ENCODE measurements at places on chromosomes 11 and 22. TPM values are rescaled to one million over a fixed set of nuclear protein-coding genes. Genes with fewer than 3 reads are reported as not detected.

Gene OLFML1
- total RNA-seq: 13.6 TPM

Gene TUBA8
- total RNA-seq: 2.6 TPM

Gene FOLR2
- total RNA-seq: 4.5 TPM

Gene TRPM5
- 0.60 TPM for total RNA-seq

Gene BTBD18
- not detected for total RNA-seq

Gene SPINDOC
- total RNA-seq: 13.0 TPM

Gene SERPIND1
- total RNA-seq: 0.21 TPM

Gene HMGXB4
- 21.9 TPM for total RNA-seq

DNA sequence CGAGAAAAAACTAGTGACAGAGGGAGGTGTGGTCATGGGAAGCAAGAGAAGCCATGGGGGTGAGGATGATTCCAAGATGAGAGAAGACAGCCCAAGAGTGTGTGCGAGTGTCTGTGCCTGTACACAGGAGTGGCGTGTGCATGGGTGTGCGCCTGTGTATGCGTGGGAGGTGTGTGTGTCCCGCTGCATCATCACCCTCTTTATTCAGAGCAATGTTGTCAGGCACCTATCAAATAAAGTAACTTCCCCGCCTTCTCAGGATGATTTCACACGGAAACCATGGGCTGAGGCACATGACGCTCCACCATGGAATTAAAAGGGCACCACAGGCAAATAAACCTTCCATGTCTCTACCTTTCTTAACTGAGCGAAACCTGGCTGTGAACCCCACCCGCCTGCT is 24.6 kb downstream of the MS4A10 start:
- no peak for DNase-seq

- no peak for DNase-seq
Measured at GRCh38 chr11:122673701-122674100, 18.2 kb downstream of the UBASH3B start.

GRCh38 chr22:23537416-23537815 is 42.7 kb downstream of the IGLL1 start:
- DNase-seq: no peak

- DNase-seq: no peak
Measured at GRCh38 chr11:128053981-128054931, 533.1 kb downstream of the ETS1 start.

DNA sequence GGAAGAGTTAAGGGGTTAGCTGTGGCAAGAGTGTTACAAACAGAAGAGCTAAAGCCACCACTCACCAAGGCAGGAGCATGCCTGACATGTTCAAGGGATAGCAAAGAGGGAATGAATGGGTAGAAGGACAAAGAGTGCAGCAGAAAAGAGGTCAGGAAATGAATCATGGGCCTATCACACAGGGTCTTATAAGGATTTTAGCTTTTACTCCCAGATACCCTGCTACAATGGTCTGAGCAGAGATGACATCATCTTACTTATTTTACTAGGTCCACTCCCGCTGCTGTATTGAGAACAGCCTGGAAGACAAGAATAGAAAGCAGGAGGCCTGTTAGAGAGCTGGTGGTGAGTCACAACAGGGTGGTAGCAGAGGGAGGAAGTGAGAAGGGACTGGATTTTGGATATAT is 9.8 kb downstream of the TRAF6 start:
- DNase-seq: no peak

DNA sequence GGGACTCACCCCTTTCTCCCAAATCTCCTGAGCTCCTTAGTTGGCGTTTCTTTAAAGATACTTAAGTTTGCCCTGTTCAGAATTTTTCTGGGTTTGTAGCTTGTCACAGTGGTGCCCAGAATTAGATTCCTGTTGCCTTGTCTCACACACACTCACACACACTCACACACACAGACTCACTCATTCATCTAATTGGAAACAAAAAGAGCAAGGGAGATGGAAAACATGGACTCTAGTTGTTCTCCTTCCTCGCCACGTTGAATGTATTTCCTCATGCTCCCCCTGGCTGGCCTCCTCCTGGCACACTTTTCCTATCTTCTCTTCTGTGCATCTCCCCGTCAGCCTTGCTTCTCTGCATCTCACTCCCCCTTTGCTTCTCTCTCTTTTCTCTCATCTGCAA is 752.3 kb downstream of the NTM start:
- no peak for DNase-seq

- no peak for DNase-seq
Measured at GRCh38 chr11:11592146-11592684, 29.6 kb downstream of the GALNT18 start.

DNA sequence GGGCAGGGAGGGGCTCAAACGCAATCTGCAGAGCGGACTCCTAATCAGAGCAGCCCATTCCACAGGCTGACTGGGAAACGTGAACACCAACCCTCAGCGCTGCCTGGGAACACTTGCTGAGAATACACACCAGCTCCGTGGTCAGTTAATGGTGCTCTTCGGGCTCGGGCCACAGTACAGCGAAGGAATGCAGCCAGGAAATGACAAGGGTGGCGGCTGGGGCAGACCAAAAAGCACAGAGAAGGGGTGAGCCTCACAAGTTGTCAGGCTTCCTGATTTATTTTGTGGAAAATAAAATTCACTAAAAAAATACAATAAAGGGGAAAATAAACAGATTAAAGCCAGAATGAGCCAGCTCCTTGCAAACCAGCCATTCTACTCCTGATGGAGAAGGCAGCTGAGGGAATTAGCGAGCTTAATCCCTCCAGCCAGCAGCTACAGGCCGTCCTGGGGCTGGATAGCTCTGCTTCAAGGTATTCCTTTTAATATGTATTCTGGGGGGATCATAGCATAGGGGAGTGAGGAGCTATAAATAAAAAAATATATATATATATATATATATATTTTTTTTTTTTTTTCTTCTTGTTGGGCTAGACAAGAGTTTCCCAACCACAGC is 165.5 kb upstream of the NTM start:
- DNase-seq: no peak

DNA sequence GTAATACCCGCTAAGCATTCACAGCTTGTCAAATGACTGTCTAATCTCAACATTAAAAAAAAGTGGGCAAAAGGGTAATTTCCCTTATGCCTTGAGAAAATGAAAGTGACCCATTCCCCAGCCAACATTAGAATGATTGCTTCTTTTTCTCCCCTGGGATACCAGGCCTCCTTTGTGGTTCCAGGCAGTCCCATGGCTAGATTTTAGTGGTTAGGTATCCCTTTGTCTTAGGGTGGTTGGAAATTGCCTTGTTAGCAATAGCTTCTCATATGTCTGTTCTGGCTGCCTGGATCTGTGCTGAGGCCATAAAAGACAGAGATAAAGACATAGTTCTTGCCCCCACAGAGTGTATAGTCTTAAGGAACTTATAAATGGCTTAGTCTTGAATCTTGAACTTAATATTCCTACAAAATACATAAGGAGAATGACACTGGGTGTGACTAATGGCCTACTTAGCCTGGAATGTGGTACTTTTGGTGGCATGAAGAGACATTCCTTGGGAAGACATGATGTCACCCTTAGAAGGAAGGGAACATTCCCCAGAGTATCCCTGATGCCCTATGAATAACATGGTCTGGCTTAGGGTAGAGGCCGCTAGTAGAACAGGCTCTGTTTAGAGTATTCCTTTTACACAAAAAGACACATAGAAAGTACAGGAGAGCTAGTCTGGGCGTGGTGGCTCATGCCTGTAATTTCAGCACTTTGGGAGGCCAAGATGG is 90.3 kb downstream of the ZBTB16 start:
- no peak for DNase-seq

- no peak for DNase-seq
Measured at GRCh38 chr11:19664886-19665548, 47.6 kb upstream of the NAV2 start.

DNA sequence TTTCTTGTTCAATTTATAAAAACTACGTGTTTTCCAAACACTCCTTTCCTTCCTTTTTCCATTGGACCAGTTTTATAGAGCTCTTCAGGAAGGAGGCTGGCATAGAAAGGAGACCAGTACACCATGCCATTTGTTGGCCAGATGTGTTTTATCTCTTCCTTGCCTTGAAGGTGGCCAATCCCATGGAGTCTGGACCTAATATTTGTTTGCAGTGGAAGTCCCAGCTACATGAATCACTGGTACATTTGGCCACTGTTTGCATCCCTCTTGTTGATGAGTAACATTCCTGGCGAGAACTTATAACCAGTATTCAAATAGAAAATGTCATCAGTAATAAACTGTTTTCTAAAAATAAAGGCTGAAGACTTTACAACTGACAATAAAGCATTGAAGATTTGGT is 110.2 kb downstream of the ANO3 start:
- DNase-seq: no peak

GRCh38 chr11:63719987-63720386 is 38.7 kb downstream of the RTN3 start:
- no peak for DNase-seq

- no peak for DNase-seq
Measured at GRCh38 chr22:43412808-43413795, 1.3 kb downstream of the MPPED1 start.
